NCI-H1417 treated with DMSO at 0.1 percent for 48 hours (cell line): ENCODE measurements at places on chromosomes 1 and 21.

- DNase-seq, result no peak
Observed at GRCh38 chr1:193661385-193661784, 475.0 kb upstream of the B3GALT2 start.

DNA sequence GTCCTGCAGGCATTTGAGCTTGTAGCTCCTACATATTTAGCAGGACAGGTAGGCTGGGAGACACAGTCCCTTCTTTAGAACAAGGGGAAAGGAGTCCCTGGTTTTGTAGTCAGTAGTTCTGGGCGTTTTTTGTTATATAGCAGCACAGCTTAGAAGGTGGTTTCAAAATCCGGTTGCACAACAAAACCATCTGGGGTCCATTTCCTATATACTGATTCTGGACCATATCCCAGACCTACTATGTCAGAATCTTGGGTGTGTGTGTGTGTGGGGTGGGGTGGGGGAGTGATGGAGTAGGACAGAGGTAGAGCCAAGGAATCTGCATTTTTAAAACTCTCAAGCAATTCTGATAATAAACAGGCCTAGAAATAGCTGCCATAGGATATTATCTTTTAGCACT, 21.6 kb downstream of the METTL13 start:
- no peak for DNase-seq

- no peak for DNase-seq
Observed at GRCh38 chr1:42942444-42942843, 16.2 kb downstream of the SLC2A1 start.

DNA sequence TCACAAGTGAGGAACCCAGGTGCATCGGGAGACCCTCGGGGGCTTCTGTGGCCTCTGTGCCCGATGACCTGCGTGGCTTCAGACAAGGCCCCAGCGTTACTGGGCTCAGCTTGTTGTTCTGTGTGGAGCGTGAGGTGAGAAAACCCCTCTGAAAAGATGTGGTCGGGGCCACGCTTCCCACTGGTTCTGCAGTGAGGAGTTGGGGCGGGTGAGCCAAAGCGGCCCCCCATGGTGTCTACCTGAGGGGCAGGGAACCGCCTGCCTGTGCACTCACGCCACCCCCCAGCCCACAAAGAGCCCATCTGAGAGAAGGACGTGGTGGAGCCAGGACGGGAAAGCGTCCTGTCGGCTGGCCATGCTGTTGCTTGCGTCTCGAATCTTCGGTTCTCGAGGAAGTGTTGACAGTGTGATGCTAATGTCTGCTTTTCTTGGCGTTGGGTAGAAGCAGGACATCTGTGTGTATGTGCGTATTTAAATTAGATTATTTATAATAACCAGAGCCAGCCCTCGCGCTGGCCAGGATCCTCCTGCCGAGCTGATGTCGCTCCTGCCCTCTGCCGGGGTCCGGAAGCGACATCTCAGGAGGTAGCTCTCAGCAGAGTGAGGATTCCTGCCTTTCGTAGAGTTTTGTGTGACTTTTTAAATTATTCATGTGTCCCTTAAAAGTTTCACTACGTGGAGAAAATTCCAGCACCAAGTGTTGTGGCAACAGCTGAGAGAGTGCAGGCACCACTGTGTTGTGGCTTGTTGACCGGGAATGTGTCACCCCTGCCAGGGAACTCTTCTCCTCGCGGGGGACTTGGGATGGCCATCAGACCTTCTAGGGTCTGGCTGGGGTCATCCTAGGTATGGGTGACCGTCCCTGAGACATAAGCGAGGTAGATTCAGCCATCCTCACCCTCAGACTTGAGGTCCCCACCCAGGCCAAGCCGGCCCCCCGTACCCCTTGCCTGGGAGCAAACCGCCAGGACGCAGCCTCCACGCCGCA, 15.3 kb downstream of the TMEM201 start:
- no peak for DNase-seq

GRCh38 chr1:86788300-86789206, 84.2 kb downstream of the SH3GLB1 start:
- DNase-seq, result no peak

- DNase-seq, result no peak
Observed at GRCh38 chr21:39204134-39204533, 20.9 kb upstream of the PSMG1 start.

- no peak for DNase-seq
Observed at GRCh38 chr21:44542716-44543115, 2.7 kb upstream of the KRTAP10-1 start.

- no peak for DNase-seq
Observed at GRCh38 chr1:19384113-19384512, 72.0 kb downstream of the SLC66A1 start.

- no peak for DNase-seq
Observed at GRCh38 chr1:203512517-203512847, 18.5 kb downstream of the OPTC start.

DNA sequence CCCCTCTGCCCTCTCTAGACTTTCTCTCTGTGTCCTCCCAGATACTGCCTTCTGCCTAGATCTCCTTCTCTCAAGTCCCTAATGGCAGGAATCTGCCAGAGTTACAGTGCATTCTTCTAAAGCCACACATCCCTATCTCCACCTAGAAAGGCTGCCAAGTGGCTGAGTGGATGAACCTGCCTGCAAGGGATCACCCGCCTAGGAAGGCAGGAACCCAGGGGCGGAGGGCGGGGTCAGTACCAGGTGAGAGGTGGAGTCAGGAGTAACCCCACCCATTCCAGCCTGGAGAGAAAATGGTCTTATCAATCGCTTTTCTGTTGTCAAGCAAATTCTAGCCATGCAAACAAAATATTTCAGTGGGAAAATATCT, 60.8 kb downstream of the BCAR3 start:
- DNase-seq, result no peak
